ENCODE measurements at places on chromosomes 6 and 20. TPM values are rescaled to one million over a fixed set of nuclear protein-coding genes. Genes with fewer than 3 reads are reported as not detected.

DNA sequence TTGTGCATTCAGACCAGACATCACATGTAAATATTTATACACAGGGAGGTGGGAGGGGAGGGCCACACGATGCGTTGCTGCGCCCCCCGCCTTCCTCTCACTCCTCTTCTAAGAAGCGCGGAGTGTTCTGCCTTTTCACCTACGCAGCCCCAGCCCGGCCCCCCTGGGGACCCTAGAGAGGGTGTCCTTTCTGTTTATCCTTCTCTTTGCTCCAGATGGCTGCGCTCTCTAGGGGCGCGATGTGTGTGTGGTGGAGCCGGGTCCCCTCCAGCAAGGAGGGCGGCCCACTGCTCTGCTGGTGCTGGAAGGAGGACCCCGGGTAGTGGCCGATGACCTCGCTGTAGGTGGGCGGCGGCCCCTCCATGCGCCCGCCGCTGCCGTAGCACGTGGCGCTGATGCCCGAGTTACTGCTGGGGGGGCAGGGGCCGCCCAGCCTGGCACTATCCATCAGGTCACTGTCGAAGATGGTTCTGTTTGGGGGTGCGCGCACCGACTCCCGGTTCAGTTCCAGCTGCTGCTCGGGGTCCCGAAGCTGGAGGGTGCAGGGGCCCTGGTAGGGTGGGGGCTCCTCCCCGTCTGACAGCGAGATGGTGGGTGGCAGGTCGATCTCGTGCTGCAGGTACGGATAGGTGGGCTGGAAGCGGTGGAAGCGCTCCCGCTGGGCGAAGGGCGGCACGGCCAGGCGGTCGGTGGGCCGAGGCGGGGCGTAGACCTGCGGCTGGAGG, 31.8 kb upstream of the ZBP1 start:
- peak; percentile 13 for DNase-seq
- H3K27me3 ChIP-seq: no peaks in the 10 kb centered on the region
- no peaks in the 10 kb centered on the region for H3K4me1 ChIP-seq
- no peak overlapping the region for H3K4me3 ChIP-seq
- no peaks in the 10 kb centered on the region for H3K36me3 ChIP-seq
- no peak overlapping the region for H3K27ac ChIP-seq

- H3K27me3 ChIP-seq: no peaks in the 10 kb centered on the region
- DNase-seq: no peak
- no peak overlapping the region for H3K4me3 ChIP-seq
- no peaks in the 10 kb centered on the region for H3K4me1 ChIP-seq
- no peak overlapping the region for H3K27ac ChIP-seq
- H3K36me3 ChIP-seq: no peaks in the 10 kb centered on the region
Measured at GRCh38 chr6:87196275-87196842, 41.0 kb downstream of the ZNF292 start.

DNA sequence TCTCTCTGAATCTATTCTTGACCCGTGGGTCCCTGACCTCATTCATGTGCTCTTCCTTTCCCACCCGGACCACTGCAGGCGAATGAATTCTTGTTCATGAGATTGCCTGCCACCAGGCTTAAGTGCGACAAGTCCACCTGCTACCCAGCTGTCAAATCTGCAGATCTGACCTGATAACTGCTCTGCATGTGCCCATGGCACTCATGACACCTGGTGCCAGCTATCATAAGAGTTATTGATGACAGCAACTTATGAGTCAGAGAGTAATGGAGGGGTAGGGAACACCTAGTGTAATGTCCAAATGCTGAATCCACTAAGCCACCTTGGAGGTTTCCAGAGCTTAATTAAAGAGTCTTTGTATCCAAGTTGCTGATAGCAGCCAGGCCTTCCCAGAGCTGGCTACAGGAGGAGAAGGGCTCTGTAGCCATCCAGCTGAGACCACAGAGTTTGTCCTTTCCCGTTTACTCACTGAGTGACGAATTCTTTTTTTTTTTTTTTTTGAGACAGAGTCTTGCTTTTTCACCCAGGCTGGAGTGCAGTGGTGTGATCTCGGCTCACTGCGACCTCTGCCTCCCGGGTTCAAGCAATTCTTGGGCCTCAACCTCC, 17.4 kb downstream of the SHLD1 start:
- no peak overlapping the region for H3K4me3 ChIP-seq
- H3K4me1 ChIP-seq: no peaks in the 10 kb centered on the region
- no peak overlapping the region for H3K27ac ChIP-seq

GRCh38 chr6:44316481-44316880, 3.3 kb upstream of the AARS2 start:
- H3K4me3 ChIP-seq: no peak overlapping the region
- DNase-seq: no peak
- H3K27me3 ChIP-seq: no peaks in the 10 kb centered on the region
- peaks cover 7% of the 10 kb centered on the region for H3K4me1 ChIP-seq
- no peaks in the 10 kb centered on the region for H3K36me3 ChIP-seq
- H3K27ac ChIP-seq: no peak overlapping the region

GRCh38 chr6:81023007-81023582, 729.4 kb downstream of the TENT5A start:
- no peak overlapping the region for H3K4me3 ChIP-seq
- no peaks in the 10 kb centered on the region for H3K36me3 ChIP-seq
- no peaks in the 10 kb centered on the region for H3K27me3 ChIP-seq
- DNase-seq: no peak

- no peaks in the 10 kb centered on the region for H3K27me3 ChIP-seq
- no peaks in the 10 kb centered on the region for H3K4me1 ChIP-seq
- peak; percentile 35 for DNase-seq
- no peaks in the 10 kb centered on the region for H3K36me3 ChIP-seq
Measured at GRCh38 chr6:162728197-162728596, 423 bp downstream of the PACRG start.

DNA sequence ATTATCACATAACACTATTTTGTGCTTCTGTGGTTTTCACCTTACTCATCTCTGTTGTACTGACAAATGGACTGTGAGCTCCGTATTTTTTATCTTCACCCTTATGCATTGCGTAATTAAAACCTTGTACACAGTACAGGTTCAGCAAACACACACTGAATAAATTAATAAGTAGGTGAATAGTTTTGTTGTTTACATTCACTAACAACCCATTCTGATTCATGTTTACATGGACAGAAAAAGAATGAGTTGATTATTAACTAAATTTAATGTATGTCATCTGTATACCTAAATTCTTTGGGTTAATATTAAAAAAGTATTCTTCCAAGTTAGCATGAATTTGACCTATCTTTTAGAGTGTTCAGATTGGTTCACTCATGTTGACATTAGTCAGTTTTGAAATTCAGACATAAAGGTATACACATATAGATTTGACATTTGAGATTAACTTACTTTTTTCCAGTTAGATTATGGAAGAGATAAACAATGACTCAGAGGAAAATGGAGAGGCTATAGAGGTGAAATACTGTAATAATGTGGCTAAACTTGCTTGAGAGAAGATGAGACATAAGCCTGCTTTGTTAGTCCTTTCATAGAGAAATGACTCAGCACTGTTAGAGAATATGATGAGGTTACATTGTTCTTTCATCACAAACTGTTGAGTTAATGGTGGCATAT, 541.7 kb upstream of the FLRT3 start:
- DNase-seq: no peak
- H3K4me1 ChIP-seq: no peaks in the 10 kb centered on the region

DNA sequence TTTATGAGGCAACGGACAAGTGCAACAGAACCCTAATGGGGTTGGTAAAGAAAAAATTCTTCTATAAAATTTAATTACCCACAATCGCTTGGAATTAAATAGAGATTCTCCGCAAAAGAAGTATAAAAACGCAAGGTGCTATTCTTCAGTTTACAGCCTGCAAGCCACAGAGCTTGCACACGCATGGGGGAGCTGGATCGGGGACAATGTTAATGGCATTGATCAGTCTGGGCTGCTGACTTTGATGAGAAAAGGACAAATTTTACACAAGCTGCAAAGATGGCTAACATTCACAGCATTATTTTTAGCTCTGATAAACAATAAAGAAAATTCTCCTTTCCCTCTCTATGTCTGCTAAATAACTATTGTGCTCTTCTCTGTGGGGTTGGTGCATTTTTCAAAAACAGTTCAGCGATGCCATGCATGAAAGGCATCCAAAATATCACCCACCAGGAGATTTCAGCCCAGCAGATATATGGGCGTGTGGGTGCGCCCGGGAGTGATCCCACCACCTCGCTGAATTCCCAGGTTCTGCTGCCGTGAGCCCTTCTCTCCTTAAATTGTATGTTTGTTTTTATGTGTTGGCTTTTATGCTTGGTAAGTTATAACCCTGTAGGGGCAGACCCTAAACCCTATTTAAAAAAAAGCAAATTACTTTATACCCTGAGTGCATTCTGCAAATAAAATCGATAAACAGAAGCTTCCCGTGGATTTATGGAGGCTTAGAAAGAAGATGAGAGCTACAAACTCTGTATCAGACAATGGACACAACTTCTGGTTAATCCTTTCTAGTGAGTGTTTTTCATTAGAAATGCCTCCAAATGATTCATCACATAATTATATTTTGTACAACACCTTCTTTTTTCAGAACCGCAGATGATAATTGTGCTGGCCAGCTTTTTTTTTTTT, 55.6 kb downstream of the NOX3 start:
- no peaks in the 10 kb centered on the region for H3K27me3 ChIP-seq
- no peak overlapping the region for H3K4me3 ChIP-seq
- H3K27ac ChIP-seq: no peak overlapping the region

DNA sequence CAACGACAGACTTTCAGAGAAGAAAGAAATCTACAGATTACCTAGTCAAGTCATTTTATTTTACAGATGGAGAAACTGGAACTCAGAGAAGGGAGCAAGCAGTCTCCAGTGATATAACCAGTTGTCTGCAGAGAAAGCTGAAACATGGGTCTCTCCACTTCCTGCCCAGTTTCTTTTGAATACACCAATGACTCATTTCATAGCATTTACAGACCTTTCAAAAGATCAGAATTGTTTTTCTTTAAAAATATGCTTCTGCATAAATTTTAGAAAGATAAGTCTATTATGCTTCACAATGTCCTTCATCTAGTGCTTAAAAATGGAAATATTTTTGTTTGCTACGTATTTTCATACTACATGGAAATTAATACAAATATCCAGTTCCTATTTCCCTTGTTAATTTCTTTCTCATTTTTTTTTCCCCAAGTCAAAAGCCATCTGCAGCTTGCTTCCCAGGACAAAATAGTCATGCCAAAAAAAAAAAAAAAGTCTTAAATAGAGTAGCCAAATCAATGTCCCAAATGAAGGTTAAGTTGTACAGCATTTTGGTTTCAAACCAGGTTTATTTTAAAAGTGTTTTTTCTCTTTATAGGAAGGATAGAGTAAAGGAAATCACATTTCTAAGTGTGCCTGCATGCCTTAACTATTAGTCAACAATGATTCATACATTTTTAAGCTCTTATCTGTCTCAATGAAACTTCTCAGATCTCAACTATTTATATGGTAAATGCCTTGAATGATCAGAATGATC, 36.9 kb downstream of the ARHGAP18 start:
- no peaks in the 10 kb centered on the region for H3K36me3 ChIP-seq
- no peak overlapping the region for H3K4me3 ChIP-seq
- H3K4me1 ChIP-seq: no peaks in the 10 kb centered on the region
- no peaks in the 10 kb centered on the region for H3K27me3 ChIP-seq
- DNase-seq: no peak

- no peaks in the 10 kb centered on the region for H3K36me3 ChIP-seq
- no peak for DNase-seq
- peaks cover 22% of the 10 kb centered on the region for H3K27me3 ChIP-seq
- H3K4me1 ChIP-seq: no peaks in the 10 kb centered on the region
- H3K27ac ChIP-seq: no peak overlapping the region
- H3K4me3 ChIP-seq: no peak overlapping the region
Measured at GRCh38 chr20:61192337-61192950, 59.6 kb upstream of the CDH4 start.

GRCh38 chr20:53294804-53295203, 298.8 kb downstream of the ZNF217 start:
- H3K36me3 ChIP-seq: no peaks in the 10 kb centered on the region
- no peak overlapping the region for H3K4me3 ChIP-seq
- H3K27ac ChIP-seq: no peak overlapping the region
- DNase-seq: no peak

DNA sequence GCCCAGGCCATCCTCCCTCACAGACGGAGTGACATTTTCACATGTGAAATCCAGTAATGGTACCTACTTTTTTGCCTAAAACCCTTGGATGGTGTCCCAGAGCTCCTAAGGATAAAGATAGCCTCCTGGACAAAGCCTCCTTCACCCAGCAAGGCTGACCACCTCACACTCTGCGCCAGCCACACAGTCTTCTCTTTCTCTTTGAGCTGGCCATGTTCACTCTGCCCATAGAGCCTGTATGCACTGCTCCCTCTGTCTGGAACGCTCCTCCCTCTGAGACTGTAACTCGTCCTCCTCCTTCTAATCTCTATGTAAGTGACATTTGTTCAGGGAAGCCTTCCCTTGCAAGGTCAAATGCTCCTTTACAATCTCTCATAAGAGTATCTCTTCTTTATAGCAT, 14.6 kb downstream of the TMEM151B start:
- H3K27ac ChIP-seq: no peak overlapping the region
- no peaks in the 10 kb centered on the region for H3K27me3 ChIP-seq
- no peak for DNase-seq
- H3K4me3 ChIP-seq: no peak overlapping the region
- no peaks in the 10 kb centered on the region for H3K36me3 ChIP-seq
- H3K4me1 ChIP-seq: no peaks in the 10 kb centered on the region

- H3K4me1 ChIP-seq: no peaks in the 10 kb centered on the region
- no peak for DNase-seq
- H3K4me3 ChIP-seq: no peak overlapping the region
- no peak overlapping the region for H3K27ac ChIP-seq
- no peaks in the 10 kb centered on the region for H3K36me3 ChIP-seq
- no peaks in the 10 kb centered on the region for H3K27me3 ChIP-seq
Measured at GRCh38 chr6:67759001-67759400, 876.1 kb upstream of the ADGRB3 start.

GRCh38 chr6:20952699-20953474, 418.6 kb downstream of the CDKAL1 start:
- H3K36me3 ChIP-seq: no peaks in the 10 kb centered on the region
- H3K27ac ChIP-seq: no peak overlapping the region
- H3K4me1 ChIP-seq: no peaks in the 10 kb centered on the region
- no peak for DNase-seq

GRCh38 chr6:8578006-8578405, 142.7 kb upstream of the SLC35B3 start:
- no peak overlapping the region for H3K4me3 ChIP-seq
- no peaks in the 10 kb centered on the region for H3K27me3 ChIP-seq
- no peak overlapping the region for H3K27ac ChIP-seq
- no peaks in the 10 kb centered on the region for H3K4me1 ChIP-seq
- no peak for DNase-seq
- H3K36me3 ChIP-seq: no peaks in the 10 kb centered on the region

CST11 gene
- not detected for total RNA-seq

MEI4 gene
- total RNA-seq: not detected

MACROD2 gene
- 2.1 TPM for total RNA-seq

WFDC12 gene
- not detected for total RNA-seq

PRDM13 gene
- total RNA-seq: not detected

INSM1 gene
- total RNA-seq: not detected

CDSN gene
- 0.28 TPM for total RNA-seq

LPA gene
- 0.62 TPM for total RNA-seq

PRKN gene
- 10.2 TPM for total RNA-seq
